Stimulated activated naive CD4-positive, alpha-beta T cell treated with Interleukin-2 at 50 U/mL for 16 hours (primary cell): ENCODE measurements at places on chromosomes 7 and 10.

DNA sequence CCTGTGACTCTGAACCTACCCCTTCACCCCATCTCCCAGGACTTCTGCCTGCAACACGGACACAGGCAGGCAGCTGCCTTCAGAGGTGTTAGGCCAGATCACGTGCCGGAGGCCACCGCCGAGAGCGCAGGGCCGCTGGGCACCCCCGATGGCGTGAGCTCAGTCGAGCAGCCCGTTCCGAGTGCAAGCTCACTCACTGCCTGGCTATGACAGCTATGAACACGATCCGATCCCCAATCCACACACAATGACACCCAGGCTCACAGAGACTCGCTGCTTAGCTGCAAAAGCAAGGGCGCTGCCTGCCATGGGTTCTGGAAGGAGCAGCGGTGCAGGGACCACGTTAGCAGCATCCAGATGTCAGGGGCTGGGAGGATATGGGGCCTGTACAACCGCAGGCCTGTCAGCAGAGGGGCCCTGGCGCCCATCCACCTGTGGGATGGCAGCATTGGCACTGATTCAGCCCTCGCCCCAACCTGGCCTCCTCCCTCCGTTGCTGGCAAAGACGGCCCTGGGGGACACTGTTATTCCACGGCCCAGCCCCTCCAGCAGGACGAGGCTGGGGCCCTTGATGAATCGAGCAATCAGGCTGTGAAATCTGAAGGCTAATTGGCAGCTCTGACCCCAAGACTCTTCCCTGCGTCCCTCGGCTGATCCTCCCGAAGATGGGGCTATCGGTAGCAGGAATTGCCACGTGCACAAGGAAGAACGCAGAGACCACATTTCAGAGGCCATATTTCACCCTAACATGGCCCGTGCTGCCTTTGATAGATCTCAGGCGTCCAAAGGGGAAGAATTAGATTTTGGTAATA lies 230.1 kb downstream of the ELFN1 start:
- no peak for DNase-seq

DNA sequence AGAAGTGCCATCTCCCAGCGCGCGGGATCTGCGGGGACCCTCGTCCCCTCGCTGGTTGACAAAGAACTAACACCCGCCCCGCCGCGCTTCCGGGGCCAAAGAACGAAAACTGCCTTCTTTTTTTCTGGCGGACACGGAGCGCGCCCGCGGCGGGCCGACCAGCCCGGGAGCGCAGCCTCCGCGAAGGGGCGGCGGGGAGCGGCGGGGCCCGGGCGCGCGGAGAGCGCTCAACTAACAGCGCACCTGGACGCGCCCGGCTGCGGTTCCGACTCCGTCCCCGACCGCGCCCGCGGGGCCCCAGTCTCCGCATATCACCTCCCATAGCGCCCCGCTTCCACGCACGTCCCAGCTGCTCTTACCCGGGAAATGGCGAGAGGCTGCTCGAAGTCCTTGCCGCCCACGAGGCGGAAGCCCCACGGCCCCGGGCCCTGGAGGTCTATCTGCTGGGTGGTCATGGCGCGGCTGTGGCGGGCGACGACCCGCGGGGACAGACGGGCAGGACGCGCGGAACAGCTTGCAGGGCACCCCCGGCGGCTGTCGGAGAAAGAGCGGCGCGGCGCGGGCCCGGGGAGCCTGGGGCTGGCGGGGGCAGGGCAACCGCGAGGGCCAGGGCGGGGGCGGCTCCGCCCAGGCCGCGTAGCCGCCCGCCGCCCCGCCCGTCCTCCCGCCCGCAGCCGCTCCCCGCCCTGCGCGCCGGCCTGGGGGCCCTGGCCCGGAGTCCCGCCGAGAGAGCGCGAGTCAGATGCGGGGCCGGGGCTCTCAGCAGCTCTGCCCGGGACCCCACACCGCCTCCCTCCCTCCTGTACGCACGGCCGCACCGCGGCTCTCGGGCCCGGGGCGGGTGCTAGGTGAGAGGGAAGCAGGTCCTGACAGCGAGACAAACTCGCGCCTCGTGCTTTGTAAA lies at the start of gene PDLIM1:
Gene PDLIM1, minus strand, starts transcription at position 543 of the 904 bp plus-strand sequence. Its CDS starts 88 bp downstream, at position 455.
- DNase-seq, result no peak

GRCh38 chr10:17143055-17143690 lies 13.6 kb upstream of the CUBN start:
- DNase-seq, result no peak

DNA sequence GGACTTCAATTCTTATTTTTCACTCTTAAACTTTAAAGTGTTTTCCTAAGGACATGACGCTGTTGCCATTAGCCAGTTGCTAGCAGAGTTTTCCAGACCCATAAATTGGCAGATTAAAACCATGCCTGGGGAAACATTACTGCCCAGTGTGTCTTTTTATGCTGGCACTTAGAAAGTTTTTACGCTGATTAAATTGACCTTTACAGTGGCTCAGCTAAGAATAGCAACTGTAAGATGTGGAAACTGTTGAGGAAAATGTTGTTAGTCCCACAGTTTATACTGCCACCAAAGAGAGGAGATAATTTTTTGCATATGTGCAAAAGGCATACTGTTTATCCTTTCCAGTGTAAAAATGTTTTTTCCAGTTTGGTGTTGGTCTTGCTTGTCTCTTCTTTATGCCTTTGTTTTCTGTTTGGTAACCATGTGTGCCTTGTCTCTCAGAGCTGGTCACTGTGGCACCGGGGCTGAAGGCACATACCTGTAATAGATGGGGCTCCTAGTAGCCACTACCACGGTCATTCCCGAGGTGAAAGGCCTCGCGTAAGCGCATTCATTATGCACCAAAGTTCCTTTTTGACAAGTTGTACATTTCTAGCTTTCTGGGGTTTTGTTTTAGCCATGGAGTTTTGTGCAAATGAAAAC lies 45.3 kb downstream of the CYP17A1 start:
- DNase-seq, result no peak

DNA sequence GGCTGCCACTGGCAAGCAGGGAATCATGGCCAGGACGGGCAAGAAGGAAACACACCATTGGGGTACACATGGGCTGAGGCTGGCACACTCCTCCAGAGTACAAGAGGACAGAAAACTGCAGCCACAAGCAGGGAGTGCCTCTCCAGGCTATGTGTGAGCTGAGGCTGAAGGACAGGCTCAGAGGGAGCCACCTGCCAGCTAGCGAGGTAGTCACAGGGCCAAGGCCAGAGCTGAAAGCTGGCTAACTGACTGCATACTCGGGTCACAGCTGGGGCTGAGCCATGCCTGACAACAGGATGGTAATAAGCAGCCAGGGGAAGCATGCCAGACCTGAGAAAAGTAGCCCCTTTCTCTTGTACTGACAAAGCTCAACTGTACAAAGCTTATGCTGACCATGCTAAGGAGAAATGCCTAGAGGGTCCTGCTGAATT lies 52.0 kb downstream of the KIF5B start:
- DNase-seq, result no peak
